ENCODE measurements at places on chromosomes 5 and 9. TPM values are rescaled to one million over a fixed set of nuclear protein-coding genes. Genes with fewer than 3 reads are reported as not detected.

DIRAS2 gene
- total RNA-seq, result not detected

FOXD4L4 gene
- 0.24 TPM for total RNA-seq

SV2C gene
- not detected for total RNA-seq

SMIM27 gene
- total RNA-seq, result 17.9 TPM

TLX3 gene
- not detected for total RNA-seq

LCN9 gene
- not detected for total RNA-seq

INSYN2B gene
- 0.29 TPM for total RNA-seq

SPATA31E1 gene
- total RNA-seq, result not detected

IL7R gene
- 10.3 TPM for total RNA-seq

CDH9 gene
- not detected for total RNA-seq

ZBED3 gene
- 9.7 TPM for total RNA-seq

FREM1 gene
- 1.8 TPM for total RNA-seq

RPS14 gene
- total RNA-seq, result 1,275 TPM

C9orf50 gene
- not detected for total RNA-seq

SKIC3 gene
- total RNA-seq, result 56.7 TPM

PCDHA7 gene
- not detected for total RNA-seq

TRAF1 gene
- 3.7 TPM for total RNA-seq

GRCh38 chr9:10661376-10661775 is 48.6 kb upstream of the PTPRD start:
- no peak for DNase-seq

GRCh38 chr9:112502175-112502946 is 15.7 kb downstream of the KIAA1958 start:
- DNase-seq, result no peak

GRCh38 chr5:170114271-170114670 is 8.6 kb downstream of the FOXI1 start:
- no peak for DNase-seq

- no peak for DNase-seq
Measured at GRCh38 chr5:65102371-65102975, 333.7 kb downstream of the CWC27 start.

DNA sequence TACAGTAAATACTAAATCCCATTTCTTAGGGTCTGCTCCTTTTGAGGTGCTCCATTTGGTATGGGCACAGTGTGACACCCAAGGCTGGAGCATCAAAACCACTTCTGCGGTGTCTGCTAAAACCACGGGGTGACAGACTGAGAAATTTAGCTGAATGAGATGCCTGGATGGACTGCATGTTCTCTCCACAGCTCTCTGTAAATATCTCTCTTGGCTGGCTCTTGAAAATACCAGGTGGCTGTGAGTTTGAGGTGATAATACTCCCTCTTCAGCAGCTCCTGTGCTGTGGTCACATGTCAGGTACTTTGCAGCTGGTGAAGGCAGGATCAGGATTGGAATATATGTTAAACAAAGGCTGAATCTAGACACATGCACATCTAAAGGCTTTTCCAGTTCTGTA is 93.7 kb upstream of the SIMC1 start:
- DNase-seq, result no peak

DNA sequence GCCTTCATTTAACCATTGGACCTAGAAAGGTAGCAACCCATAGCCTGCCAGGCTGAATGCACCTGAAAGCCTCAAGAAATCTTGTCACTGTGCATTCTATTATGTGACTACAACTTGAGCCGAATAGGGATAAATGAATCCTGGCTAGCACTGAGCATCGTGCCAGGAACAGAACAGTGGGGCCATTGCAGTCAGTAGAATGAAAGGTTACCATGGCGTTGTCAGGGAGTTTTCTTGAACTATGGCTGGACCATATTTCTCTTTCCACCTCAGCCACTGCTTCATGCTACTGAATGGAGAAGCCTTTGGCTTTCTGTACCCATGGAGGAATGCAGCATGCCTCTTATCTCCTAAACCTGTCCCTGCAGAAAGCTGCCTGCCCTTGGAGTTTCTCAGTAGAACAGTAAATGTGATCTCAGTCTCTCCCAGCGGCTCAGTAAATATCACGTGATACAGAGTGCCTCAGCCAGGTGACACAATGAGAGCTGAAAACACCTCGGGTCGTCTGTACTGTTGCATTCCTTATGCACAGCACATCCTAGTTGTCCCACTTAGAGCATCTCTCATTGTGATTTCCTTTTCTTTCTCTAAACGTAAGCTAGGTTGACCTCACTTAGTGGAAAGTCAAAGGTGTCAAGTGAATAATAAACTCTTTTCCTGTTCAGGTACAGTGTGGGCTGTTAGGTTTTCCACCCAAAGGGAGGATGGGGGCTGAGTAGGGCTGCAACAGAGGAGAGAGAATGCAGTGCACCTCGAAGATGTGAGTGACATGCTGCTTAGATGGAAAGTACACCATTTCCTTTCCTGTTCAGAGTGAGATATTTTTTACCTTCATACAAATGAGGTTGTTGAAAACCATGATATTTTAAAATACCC is 115.3 kb downstream of the MACIR start:
- no peak for DNase-seq

DNA sequence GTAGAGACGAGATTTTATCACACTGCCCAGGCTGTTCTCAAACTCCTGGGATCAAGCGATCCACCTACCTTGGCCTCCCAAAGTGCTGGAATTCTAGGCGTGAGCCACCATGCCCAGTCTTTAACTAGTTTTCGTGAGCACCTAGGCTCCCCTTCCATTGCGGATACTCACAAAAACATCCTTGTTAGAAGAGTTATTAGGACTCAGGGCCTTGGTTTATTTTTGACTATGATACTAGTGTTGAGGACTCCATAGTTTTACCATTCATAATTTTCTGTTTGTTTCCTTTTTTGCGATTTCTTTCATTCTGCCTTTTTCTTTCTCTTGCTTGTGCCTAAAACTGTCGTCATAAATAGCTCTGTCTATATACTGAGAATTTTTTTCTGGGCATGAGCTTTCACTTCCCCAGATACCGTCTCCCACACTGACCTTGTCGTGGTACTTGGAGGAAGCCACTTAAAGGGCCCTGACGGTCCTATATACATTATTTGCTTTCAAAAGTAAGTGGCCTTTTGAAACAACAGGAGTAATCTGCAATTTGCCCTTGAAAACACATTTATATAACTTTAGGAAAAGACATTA is 5.2 kb downstream of the F2R start:
- DNase-seq, result no peak

- no peak for DNase-seq
Measured at GRCh38 chr5:41940641-41941040, 15.6 kb downstream of the FBXO4 start.

DNA sequence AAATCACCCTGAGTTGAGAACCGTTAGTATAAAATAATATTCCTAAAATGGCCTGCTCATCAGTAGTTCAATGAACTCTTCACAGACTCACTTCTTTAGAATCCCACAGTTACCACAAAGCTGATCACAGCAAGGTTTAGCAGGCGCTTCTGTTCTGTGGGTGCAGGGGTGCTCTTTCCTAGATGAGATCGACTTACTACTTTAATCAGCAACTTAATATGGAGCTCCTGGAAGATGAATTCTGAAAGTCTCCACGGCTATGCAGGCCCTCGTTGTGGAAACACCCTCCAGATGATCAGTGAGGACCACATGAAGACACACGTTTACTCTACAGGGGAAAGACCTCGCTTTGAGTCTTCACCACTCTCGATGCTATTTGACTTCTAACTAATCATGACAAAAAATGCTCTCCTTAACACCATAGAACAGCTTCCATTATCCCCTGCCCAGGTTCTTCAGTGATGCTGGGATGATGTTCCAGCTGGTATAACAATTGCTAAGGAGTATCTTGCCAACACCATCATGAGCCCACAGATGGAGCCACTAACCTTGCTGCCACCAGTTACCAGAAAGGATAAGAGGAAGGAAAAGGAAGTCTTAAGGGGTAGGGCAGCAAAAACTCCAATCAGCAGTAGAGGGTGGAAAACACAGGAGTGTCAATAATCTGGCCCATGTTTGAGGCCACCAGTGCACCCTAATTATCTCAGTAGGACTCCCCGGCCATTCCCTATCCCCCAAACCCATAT is 17.9 kb upstream of the GPX8 start:
- DNase-seq, result no peak

DNA sequence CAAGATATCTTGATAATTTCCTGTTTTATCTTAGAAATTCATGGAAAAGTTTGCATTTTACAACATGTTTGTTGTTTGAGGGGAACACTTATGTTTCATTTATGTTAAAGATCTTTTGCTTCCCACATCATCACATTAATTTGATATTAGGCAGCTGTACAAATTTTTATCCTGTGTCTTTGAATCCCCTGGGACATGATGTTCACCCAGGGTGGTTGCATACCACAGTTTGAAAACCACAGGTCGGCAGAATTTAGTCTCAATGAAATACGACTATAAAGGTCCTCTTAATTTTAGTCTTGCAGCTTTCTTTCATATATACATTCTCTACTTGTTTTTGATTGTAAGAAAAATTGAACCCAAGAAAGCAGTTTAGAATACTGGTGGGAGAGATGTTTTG is 3.7 kb downstream of the NAA35 start:
- DNase-seq, result no peak

GRCh38 chr9:98372077-98372836 is 116.8 kb upstream of the TBC1D2 start:
- no peak for DNase-seq

DNA sequence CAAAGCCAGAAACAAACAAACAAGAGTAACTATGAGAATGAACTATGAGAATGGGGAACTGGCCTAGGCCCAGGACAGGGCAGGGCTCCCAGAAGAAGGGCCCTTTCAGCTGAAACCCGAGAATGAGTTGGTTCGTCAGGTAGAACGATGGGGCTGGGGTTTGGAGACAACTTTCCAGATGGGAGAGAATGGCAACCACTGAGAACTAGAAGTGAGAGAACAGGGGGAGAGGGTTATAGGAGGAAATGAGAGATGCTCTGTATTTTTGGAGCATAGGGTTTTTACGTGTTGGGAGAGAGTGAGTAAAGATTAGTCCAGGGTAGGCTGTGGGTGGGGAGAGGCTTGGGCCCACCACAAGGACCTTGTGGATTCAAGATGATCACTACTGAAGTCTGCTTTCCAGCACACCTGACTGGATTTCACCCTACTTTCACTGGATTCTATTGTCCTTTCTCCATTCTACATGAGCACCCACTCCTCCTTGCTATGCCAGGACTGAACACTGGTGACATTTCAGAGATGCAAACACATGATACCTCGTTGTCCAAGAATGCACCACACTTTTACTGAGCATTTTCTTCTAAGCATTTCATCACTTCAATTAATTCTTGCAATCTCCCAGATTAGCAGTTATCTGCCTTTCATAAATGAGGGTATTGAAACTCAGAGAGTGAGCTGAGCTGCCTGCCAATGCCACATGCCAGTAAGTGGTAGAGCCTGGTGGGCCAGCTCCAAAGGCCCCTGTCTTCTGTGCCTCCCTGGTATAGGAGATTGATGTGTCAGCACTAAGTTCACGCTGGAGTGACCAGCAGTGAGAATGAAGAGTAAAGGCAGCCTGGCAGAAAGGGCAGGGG is 3.2 kb upstream of the TMEM268 start:
- DNase-seq, result no peak

- no peak for DNase-seq
Measured at GRCh38 chr5:41896230-41896629, 7.9 kb upstream of the RIMOC1 start.

GRCh38 chr9:101925498-101925897 is 187.1 kb upstream of the GRIN3A start:
- no peak for DNase-seq

- peak; percentile 93 for DNase-seq
Measured at GRCh38 chr5:108727651-108728565, 19.8 kb upstream of the FER start.

DNA sequence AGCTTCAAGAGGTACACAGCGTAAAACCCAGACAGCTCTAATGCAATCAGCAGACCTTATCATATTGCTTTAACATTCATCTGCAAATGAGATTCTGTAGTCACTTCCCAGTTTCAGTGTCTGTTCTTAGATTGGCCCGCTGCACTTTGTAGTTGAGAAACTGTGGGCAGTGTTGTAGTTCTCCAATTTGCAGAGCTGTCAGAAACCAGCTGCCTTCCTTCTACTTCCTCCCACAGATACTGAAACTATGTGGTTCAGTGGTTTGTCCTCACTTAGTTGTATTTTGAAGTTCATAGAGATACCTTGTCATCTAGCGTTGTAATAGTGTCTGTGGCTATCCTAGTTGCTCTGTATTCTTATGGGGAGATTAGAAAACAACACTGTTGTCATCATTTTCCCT is 39.6 kb upstream of the TRIM36 start:
- no peak for DNase-seq

GRCh38 chr5:132010989-132011621 is 353 bp downstream of the ACSL6 start:
- DNase-seq, result no peak

GRCh38 chr9:98409719-98410118 is 154.3 kb upstream of the TBC1D2 start:
- DNase-seq, result no peak

GRCh38 chr5:171340491-171340890 is 31.4 kb downstream of the TLX3 start:
- DNase-seq, result no peak

- no peak for DNase-seq
Measured at GRCh38 chr5:92887254-92887653, 693.8 kb downstream of the NR2F1-AS1 start.

DNA sequence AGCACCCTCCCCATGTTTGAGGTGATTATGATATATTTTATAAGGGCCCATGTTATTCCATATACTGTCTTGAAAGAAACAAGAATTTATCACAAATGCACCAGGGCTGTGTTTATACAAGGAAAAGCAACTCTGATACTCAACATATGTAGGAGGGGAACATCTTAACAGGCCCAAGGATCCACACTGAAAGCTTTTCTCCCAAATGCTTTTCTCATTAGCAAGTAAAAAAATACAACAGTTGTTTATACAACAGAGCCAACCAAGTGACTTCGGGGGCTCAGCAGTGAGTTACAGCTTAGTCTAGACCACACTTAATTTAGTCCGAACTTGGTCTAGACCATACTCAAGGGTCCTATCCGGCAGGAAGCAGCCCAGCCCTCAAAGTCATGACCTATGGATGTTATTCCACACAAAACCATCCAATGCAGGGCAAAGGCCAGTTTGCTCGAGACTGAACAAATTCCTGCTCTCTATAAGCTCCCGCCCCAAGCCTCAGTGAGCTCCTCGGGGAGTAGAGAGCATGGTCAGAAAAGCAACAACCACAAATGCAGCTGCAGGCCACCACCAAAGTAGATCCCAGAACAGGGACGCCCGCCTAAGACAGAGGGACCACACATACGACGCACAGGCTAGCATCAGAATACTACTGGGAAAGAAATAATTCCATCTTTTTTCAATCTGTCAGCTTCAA is 6.8 kb downstream of the GZMK start:
- no peak for DNase-seq

- no peak for DNase-seq
Measured at GRCh38 chr9:87606841-87607521, 109.3 kb downstream of the DAPK1 start.

DNA sequence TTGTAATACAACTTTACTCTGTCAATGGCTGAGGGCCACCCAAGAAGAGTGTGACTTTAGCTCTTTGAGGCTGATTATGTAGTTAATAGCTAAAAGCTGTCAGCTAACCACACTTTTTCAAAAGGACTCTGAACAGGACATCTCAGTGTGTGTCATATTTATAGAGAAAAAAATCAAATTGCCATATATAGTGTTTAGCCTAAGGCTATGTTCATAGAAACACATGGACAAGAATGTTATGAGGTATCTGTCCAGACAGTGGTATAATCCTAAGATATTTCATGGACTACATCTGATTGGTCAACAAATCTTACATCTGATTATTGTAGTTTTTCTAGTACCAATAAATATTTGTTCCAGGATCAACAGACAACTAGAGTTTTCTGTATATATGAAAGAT is 42.1 kb upstream of the CDH18 start:
- no peak for DNase-seq

All from left cardiac atrium (tissue), 4 donors.